Effector CD8-positive, alpha-beta T cell (primary cell): ENCODE measurements at places on chromosomes 4 and X.

- DNase-seq, result no peak
Measured at GRCh38 chr4:37243722-37244582, 591 bp upstream of the NWD2 start.

DNA sequence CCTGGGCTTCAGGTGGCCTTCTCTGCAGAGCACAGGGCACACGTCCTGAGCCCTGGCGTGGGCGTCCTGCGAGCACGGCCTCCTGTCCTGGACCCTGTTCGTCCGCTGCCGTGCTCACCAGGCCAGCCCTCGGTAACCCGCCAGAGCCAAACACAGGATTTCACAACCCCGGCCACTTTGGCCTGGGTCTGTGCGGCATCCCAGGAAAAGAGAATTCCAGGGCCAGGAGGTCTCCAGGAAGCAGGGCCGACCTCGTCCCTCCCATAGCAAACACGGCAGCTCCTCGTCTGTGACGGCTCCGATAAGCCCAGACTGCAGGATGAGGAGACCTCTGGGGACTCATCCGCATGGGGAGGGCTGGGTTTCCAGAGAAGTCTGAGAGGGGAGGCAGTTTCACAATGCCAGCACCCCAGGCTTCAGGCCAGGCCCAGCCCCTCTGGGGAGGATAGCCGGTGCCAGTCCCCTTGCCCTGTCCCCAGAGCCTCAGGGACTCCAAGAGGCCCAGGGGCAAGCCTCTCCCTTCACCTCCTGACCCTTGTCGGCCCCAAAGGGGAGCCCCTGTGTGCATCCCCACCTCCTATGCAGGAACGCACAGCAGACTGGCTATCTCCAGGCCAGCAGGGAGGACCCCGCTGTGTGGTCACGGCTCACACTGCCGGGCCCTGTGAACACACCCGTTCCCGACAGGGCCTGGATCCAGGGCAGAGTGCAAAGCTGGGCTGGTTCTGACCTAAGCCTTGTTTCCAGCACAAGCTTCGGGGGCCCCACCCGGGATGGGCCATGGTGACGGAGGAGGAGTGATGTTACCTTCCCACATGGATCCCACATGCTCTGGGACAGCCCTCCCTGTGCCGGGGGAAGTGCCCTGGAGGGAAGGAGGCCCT, 22.3 kb upstream of the HTRA3 start:
- no peak for DNase-seq

GRCh38 chr4:48242511-48243195, 27.0 kb downstream of the TEC start:
- DNase-seq, result no peak

GRCh38 chr4:12389604-12390003, 960.9 kb upstream of the HS3ST1 start:
- no peak for DNase-seq

DNA sequence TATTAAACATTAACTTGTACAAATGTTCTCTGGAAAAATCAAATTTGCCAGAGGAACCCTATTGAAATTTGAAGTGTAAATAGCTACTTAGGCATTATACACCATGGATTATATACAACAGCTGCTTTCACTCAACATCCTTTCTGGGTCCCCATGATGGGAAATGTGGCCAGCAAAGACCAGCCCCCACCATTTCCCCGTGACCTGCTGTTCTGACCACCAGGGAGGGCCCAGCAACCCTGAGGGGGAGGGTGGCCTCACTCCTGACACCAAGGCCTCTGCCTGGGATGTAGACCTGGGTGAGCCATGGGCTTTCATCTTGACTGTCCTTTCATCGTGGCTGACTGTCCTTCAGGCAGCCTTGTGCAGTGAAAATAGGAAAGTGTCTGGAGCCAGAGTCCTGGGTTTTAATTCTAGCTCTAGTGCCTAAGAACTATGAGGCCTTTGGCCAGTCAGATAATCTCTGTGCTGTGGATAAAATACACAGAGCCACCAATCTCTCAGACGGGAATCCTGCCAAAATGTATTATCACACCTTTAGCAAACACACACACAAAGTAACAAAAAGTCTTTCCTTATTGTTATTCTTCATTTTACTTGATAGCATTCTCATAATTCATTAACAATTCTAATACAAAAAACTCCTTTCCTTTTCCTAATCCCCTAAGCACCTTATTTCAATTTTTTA, 45.1 kb downstream of the NR3C2 start:
- DNase-seq, result no peak

GRCh38 chrX:39453889-39454621, 643.7 kb downstream of the BCOR start:
- no peak for DNase-seq

- DNase-seq, result no peak
Measured at GRCh38 chr4:1830642-1831228, 25.2 kb downstream of the LETM1 start.

- no peak for DNase-seq
Measured at GRCh38 chrX:84064164-84064563, 123.8 kb downstream of the RPS6KA6 start.

GRCh38 chr4:73170518-73171198, 87.9 kb downstream of the ANKRD17 start:
- DNase-seq, result no peak

DNA sequence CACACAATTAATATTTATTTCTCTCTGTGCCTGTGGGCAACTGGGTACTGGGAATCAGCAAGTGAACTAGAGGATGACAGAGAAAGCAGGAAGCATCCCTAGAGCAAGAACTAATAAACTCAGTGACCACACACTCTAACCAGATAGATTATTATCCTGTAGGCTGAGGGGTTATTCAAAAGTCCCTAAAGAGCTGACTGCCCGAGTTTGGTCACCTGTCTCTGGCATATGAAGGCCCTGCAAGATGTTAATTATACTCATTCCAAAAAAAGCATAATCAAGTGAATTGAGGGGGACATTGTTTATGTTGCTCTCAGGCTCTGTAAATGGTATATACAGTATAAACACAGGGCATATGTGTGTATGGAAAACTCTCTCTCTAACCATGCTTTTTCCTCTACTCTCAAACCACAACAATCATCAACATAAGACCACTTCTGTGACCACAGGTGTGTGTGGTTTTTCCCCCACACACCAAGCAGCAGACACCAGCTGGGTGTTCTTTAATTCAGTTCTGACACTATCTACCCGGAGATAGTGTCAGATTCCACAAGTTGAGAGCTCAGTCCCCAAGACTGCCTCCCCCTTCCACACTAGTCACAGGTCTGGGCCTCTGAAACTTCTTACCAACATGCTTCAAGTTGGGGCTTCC, 6.2 kb upstream of the HPSE start:
- peak; percentile 2 for DNase-seq

- DNase-seq, result no peak
Measured at GRCh38 chrX:32524385-32524784, 687.0 kb downstream of the DMD start.

- no peak for DNase-seq
Measured at GRCh38 chr4:95466791-95467190, 82.0 kb downstream of the UNC5C start.

- no peak for DNase-seq
Measured at GRCh38 chr4:5865896-5866599, 26.8 kb downstream of the CRMP1 start.

GRCh38 chr4:101914761-101915160, 124.2 kb downstream of the BANK1 start:
- no peak for DNase-seq

DNA sequence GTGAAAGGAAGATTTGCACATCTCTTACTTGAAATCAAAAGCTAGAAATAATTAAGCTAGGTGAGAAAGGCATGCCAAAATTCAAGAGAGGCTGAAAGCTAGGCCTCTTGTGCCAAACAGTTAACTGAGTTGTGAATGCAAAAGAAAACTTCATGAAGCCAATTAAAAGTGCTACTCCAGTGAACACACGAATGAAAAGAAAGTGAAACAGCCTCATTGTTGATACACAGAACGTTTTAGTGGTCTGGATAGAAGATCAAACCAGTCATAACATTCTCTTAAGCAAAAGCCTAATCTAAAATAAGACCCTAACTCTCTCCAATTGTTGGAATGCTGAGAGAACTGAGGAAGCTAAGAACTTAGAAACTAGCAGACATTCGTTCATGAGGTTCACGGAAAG, 122.3 kb downstream of the UNC5C start:
- no peak for DNase-seq

GRCh38 chrX:125289209-125289608, 30.5 kb upstream of the TEX13C start:
- DNase-seq, result no peak

- no peak for DNase-seq
Measured at GRCh38 chr4:53196882-53197771, 168.7 kb downstream of the SCFD2 start.
